CD4-positive, alpha-beta memory T cell (primary cell): ENCODE measurements at places on chromosomes 11 and 22. TPM values are rescaled to one million over a fixed set of nuclear protein-coding genes. Genes with fewer than 3 reads are reported as not detected.

DNA sequence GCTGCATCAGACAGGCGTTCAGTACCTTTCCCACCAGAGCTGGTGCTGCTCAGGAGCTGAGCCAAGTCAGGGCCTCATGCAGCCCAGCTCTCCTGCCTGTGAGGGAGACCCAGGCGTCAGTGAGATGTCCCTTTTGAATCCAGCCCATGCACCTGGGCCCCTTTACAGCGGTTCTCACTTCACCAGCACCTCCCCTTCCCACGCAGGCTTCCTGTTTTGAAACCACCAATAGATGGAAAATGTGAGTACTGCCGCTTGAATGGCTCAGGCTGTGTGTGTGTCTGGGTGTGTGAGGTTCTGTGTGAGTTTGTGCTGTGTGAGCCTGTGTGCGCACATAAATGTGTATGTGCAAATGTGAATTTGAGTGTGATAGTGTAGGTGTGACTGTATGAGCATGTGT lies 88.4 kb downstream of the UBASH3B start:
- H3K27me3 ChIP-seq, result no peaks in the 10 kb centered on the region
- H3K36me3 ChIP-seq, result no peaks in the 10 kb centered on the region
- DNase-seq, result peak; percentile 78
- peak overlapping the region; percentile 59 for H3K27ac ChIP-seq

Gene NDUFS8
- 79.3 TPM for total RNA-seq

DNA sequence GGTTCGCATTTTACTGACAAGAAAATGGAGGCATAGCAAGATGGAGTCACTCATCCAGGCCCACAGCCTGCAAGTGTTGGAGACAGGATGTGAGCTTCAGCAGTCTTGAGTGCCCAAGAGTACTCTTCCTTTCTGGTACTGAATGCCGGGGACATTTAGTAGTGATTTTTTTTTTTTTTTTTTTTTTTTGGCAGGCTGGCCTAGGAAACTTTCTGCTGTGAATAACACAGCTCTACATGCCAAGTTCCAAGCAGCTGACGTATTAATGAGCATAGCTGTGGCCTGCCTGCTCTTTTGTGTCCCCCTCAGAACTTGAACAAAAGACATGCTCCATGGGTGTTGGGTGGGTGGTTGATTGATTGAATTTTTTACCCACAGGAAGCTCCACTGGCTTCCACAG lies 195.5 kb upstream of the CADM1 start:
- H3K27me3 ChIP-seq, result no peaks in the 10 kb centered on the region
- H3K4me3 ChIP-seq, result no peak overlapping the region
- H3K4me1 ChIP-seq, result no peaks in the 10 kb centered on the region
- no peaks in the 10 kb centered on the region for H3K36me3 ChIP-seq
- DNase-seq, result no peak

DNA sequence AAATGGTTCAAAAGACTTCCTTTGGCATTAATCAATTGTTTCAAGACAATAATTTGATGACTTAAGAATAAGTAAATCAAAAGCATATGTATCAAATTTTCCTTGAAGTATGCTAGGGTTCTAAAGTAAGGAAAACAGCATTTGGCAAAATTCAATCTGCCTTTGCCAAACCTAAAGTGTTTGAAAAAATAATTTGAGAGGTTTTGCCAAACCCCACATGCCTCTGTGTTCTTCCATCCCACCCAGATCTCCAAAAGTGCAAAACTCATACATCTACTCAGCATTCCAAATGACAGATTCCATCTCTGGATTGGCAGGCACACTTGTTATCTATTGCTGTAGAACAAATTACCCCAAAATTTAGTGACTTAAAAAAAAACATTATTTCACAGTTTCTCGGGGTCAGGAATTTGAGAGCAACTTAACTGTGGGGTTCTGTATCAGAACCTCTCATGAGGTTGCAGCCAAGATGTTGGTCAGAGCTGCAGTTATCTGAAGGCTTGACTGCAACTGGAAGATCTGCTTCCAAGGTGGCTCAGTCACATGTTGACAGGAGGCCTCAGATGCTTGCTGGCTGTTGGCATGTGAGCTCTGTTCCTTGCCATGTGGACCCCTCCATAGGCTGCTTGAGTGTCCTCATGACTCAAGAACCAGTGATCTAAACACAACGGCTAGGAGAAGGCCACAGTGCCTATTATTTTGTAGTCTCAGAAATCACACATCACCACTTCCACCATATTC lies 100.6 kb upstream of the ARHGAP42 start:
- H3K4me1 ChIP-seq, result no peaks in the 10 kb centered on the region
- no peak overlapping the region for H3K4me3 ChIP-seq
- no peak overlapping the region for H3K27ac ChIP-seq
- H3K36me3 ChIP-seq, result no peaks in the 10 kb centered on the region

DNA sequence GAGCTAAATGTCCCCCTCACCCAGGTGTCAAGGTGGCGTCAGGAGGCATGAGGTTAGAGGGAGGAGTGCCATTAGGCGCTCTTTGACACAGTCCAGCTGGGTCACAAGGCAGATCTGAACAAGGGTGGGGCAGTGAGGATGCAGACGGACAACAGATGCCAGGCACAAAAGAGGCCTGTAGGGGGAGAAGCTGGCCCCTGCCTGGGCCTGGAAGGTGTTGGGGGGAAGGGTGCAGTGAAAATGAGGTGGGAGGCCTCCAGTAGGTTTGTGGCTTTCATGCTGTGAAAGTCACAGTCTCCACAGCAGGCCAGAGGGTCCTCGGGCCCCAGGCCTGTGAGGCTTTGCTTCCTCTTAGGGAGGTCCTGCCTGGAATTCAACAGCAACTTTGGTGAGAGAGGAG lies 85.0 kb upstream of the PLET1 start:
- no peak for DNase-seq
- H3K27ac ChIP-seq, result no peak overlapping the region
- H3K4me1 ChIP-seq, result no peaks in the 10 kb centered on the region
- no peaks in the 10 kb centered on the region for H3K36me3 ChIP-seq
- no peak overlapping the region for H3K4me3 ChIP-seq

Gene TBX10
- not detected for total RNA-seq

Gene MRGPRX3
- not detected for total RNA-seq

DNA sequence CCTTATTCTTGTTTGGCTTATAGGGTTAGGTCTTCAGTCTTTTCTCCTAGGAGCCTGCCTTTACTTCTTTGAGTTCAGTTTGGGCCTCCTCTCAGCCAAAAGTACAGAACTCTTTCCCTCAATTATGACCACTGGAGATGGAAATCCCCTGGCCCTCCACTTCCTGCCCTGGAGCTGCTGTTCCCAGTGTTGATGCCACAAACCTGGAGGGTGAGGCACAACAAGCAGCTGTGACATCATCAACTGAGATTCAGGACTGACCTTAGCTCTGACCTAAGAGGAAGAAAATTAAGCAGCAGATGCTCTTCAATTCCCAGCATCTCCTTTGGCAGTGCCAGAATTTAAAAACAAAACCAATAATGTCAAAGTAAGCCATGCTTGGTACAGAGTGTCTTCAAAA lies 3.0 kb downstream of the ABTB2 start:
- H3K36me3 ChIP-seq, result no peaks in the 10 kb centered on the region
- H3K27ac ChIP-seq, result no peak overlapping the region
- no peak for DNase-seq
- H3K4me3 ChIP-seq, result no peak overlapping the region
- peaks cover 28% of the 10 kb centered on the region for H3K27me3 ChIP-seq
- H3K4me1 ChIP-seq, result peaks cover 26% of the 10 kb centered on the region

GRCh38 chr11:119205574-119206510 lies at the start of gene CBL:
TSS of gene CBL (plus strand) at chr11:119206339. CDS start at chr11:119206418, 79 bp downstream.
- DNase-seq, result peak; percentile 91
- peak within 1 kb of the TSS; percentile 64 for H3K4me3 ChIP-seq
- no peaks in the 10 kb centered on the region for H3K36me3 ChIP-seq
- H3K4me1 ChIP-seq, result peaks cover 35% of the 10 kb centered on the region
- H3K27ac ChIP-seq, result peak within 1 kb of the TSS; percentile 77

DNA sequence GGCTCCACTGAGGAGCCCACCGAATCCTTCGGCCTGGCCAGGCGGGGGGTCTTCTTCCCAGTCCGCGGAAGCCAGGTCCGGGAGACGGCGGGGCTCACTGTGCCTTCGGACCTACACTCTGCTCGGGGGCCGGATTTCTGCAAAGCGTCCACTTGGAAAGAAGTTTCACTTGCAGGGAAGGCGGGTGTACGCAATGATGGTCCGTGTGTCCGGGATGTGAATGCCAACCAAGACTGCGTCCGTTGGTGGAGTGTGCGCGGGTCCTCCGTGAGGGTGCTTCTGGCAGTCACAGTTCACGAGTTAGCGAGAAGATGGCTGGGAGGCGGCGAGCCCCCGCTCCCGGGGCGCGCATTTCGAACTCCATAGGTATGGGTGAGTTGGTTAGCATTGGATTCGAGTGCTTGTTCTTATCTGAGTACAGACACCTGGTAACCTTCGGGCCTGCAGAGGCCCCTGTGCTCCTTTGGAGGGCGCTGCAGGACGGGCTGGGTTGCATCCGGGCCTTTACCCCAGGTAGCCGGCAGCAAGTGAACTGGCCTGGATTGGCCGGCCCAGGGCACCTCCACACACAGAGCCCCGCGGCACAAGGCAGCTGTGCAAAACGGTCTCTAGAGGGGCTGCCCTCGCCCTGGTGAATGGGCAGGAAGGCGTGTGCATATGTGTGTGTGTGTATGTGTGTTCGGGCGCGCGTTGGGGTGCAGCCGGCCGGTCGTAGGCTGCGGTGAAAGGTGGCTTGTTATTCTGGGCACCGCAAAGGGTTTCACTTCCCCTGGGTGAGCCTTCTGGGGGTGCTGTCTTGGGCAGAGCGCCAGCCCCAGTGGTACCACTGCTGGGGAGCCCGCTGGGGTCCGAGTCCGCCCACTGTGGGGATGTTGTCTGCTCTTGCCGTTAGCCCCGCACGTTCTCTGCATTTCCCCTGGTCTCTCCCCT lies 13.3 kb upstream of the CYP2R1 start:
- peaks cover 29% of the 10 kb centered on the region for H3K4me1 ChIP-seq
- DNase-seq, result peak; percentile 83
- peak overlapping the region; percentile 68 for H3K27ac ChIP-seq
- H3K4me3 ChIP-seq, result peak overlapping the region; percentile 72
- no peaks in the 10 kb centered on the region for H3K36me3 ChIP-seq

Gene TUBA8
- 2.7 TPM for total RNA-seq

DNA sequence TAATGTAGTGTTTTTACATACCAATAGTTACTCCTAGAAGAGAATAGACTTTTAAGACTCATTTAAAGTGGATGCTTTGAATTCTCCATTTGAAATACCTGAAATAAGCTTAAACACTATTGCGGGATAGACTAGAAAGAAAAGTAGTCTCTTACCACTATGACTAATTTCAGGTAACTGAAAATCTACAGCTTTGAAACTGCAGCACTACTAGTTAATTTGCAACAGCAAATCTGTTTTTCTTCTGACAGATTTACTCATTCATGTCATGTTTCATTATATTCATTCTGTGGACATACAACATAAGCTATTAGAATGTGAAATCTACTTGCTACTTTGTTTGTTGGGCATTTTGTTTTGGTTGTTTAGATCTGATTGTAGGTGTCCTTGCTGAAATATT lies 153.6 kb downstream of the MAML2 start:
- H3K4me1 ChIP-seq, result peaks cover 47% of the 10 kb centered on the region
- H3K36me3 ChIP-seq, result no peaks in the 10 kb centered on the region
- no peak overlapping the region for H3K27ac ChIP-seq
- DNase-seq, result no peak
- no peak overlapping the region for H3K4me3 ChIP-seq
- H3K27me3 ChIP-seq, result no peaks in the 10 kb centered on the region

- H3K4me1 ChIP-seq, result no peaks in the 10 kb centered on the region
- H3K4me3 ChIP-seq, result no peak overlapping the region
- H3K27me3 ChIP-seq, result no peaks in the 10 kb centered on the region
- H3K27ac ChIP-seq, result no peak overlapping the region
- no peak for DNase-seq
- no peaks in the 10 kb centered on the region for H3K36me3 ChIP-seq
Measured at GRCh38 chr22:27150544-27150941, 493.2 kb downstream of the MIAT start.

DNA sequence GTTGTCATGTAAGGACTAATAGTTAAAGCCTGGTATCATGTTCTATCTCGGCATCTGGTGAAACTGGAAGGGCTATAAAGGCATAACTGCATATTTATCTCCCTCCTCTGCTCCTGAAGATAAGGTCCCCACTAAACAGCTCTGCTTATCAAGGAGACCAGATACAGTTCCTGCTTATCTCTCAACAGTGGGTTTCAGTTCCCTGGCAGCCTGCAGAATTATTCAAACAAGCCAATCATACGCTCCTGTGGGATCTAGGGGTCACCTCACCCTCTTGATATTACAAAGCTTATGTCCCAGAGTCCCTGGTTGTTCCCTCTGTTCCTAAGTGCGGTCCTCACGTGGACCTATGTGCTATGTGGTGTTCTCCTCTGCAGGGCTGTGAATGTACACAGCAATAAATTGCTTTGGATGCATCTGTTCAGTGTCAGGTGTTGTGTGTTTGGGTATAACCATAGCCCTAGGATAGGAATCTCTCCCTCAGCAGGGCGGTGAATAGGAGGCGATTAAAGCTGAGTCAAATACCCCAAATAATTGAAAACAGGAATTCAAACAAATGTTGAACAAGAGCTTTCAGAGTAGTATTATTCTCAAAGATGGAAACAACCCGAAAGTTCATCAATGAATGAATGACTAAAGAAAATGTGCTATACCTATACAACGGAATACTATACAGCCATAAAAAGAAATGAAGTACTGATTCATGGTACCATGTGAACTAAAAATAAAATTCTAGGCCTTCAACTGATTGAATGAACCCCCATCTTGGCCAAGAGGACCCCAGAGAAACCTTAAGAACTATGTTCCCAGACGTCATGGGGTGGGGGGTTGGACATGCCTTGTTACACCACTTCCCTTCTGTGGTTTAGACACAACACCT lies 3.1 kb upstream of the OOSP4A start:
- no peak for DNase-seq
- no peaks in the 10 kb centered on the region for H3K4me1 ChIP-seq
- no peak overlapping the region for H3K4me3 ChIP-seq
- H3K27ac ChIP-seq, result no peak overlapping the region
- H3K36me3 ChIP-seq, result no peaks in the 10 kb centered on the region

DNA sequence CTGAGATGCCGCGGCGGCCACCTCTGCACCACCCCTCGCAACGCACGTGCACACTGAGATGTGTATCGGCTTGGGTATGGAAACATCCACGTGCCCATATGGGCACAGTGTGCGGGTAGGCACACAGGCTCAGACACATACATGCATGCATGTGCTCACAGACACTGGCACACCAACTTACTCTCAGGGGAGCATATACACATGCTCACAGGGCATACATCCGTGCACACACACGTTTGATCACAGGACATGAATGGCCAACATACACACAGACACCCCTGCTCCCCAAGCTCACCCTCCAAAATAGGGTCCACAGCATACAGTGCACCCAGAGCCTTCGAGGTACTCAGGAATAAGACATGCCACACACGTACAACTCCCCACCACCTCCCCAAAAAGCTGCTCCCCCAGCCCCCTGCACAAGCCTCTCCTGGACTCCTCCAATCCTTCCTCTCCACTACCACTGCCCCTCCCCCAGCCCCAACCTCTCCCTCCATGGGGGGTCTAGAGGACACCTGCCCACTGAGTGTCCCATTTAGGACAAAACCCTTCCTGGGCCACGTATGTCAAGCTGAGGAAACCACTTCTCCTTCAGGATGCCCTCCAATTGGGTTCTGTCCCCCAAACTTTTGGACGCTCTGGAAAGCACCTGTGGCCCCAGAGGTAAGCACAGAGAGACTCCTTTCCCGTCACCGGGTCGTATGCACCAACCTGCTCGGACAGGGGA lies 53.1 kb downstream of the SLC22A12 start:
- H3K4me3 ChIP-seq, result no peak overlapping the region
- peaks cover 27% of the 10 kb centered on the region for H3K27me3 ChIP-seq
- H3K36me3 ChIP-seq, result no peaks in the 10 kb centered on the region

Gene GRAMD1B
- total RNA-seq, result 26.0 TPM

GRCh38 chr11:115578275-115578674 lies 74.1 kb upstream of the CADM1 start:
- H3K36me3 ChIP-seq, result no peaks in the 10 kb centered on the region
- H3K27ac ChIP-seq, result no peak overlapping the region
- no peaks in the 10 kb centered on the region for H3K27me3 ChIP-seq
- H3K4me1 ChIP-seq, result no peaks in the 10 kb centered on the region
